ENCODE measurements at places on chromosomes 7 and 10.

DNA sequence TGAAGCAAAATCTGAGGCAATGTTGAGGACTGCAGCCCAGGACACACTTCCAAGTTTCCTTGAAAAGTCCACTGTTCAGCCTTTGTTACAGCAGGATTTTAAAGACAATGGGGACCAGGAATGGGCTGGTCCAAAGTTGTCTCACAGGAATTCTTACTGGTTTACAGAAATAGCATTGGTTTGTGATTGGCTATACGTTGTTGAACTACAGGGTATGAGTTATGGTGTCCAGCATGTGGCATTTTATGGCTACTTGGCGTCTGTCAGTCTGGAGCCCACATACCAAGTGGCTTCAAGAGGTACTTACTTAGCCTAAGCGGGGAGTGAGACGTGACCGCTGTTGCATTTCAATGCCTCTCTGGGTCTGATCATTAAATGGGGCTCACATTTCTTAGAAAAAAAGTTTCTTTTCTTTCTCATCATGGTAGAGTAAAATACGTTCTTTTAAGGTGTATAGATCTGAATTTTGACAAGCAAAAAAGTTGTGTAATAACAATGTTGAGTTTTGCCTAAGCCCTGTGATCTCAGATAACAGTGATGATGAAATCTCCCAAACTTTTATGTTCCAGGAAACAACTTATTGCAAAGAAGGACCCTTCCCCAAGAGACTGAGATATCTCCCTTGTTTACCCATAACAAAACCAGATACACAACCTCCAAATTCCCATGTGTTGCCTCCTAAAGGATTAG is 100.0 kb upstream of the TRIM24 start:
- DNase-seq: no peak

DNA sequence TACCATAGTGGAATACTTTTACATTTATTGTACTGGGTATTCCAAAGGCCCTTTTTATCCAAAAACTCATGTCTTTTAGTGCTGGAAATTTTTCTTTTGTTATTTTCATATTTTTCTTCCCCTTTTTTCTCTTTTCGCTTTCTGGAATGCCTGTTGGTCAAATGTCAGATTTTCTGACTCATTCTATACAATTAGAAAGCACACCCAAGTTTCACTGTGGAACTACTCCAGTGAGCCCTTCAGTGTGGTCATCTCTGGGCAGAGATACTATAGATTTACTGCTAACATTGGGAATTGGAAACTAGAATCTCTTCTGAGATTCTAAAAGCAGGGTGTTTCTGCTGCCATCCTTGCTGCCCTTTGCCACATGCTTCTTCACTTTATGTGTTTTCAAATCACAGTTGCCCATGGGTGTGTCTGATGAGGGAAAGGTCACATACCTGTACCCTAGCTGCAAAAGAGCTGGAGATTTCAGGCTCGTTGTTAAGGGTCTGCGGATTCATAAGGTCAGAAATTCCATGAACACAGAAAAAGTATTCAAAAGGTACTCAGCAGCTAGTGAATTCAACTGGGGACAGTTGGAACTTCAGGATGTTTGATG is 5.6 kb upstream of the WASL start:
- no peak for DNase-seq

DNA sequence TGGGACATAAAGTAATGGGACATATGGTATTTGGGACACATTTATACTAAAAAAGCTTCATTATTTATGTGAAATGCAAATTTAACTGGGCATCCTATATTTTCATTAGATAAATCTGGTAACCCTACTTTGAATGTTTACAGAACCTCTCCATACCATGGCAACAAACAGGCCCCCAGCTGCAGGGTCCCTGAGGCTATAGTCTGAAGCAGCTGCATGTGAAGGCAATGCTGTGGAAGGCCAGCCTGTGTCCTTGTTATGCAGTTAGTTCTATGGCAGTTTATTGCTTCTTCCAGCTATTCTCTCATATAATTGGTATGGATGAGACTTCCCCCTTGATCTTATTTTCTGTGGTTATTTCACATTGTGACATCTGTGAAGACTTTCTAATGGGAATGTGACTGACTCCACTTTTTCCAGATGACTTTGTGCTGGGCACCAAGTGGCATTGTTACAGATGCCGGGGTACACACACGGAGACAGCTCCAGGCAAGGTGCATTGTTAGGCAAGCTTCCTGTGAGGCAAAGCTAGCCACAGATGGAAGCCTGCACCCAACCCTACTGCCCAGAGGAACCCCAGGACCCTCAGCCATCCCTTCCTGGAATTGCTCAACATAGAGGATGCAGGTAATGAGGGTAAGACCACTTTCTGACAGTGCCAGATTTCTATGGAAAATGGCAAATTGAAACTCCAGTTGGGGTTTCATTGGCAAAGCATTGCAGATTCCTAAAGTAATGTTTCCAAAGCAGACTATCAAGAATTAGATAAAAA is 49.5 kb upstream of the ADAM12 start:
- DNase-seq: no peak

GRCh38 chr10:36182179-36182566 is 540.1 kb upstream of the FZD8 start:
- DNase-seq: no peak

- no peak for DNase-seq
Measured at GRCh38 chr7:105910172-105910571, 33.8 kb upstream of the ATXN7L1 start.

DNA sequence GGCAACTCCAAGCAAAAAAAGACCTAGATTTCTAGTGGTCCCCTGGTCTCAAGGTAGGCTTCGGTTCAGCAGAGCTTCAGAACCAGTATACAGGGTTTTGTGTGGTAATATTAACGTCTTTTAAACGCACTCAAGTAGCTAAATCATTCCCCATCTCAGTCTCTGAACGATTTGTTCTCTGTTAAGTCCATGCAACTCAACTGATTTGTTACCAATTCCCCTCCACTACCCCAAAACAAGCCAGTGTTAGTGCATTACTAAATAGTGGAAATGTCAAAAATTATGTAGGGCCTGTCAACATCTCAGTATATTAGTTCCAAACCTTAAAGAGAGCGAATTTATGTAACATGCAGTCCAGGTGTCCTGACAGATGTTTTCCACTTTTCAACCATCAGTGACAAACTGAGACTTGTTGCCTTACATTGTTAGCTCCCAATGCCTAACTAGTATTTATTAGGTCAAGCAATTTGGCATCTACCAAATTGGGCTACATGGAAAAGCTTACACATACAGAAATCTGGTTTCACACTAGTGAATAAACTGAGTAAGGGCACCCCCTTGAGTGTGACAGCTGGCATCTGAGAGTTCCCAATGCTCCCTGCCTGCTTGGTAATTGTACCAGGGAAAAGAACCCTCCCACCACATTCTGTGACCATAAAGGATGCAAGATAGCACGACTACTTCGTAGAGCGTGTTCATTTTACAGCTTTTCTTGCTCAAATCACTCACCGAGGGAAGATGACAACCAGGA is 12.2 kb downstream of the HNRNPA2B1 start:
- DNase-seq: peak; percentile 40

GRCh38 chr7:47232751-47233412 is 349.0 kb downstream of the TNS3 start:
- DNase-seq: no peak

DNA sequence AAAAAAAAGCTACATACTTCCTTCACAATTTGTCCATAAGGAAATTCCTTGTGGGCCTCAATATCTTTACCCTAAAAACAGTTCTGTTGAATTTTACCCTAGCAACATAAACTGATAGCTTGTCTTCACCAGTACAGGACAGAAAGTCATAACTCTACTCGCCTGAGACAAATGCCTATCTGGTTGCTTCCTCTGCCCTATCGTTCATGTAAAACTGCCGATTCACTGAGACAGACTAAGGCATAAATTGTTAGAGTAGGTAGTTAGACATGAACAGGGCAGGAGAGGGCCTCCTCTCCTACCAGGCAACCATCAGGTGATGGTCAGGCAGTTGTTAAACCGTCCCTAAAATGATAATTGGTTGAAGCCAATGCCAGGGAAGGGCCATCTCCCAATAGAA is 25.0 kb downstream of the IFIT3 start:
- DNase-seq: no peak

DNA sequence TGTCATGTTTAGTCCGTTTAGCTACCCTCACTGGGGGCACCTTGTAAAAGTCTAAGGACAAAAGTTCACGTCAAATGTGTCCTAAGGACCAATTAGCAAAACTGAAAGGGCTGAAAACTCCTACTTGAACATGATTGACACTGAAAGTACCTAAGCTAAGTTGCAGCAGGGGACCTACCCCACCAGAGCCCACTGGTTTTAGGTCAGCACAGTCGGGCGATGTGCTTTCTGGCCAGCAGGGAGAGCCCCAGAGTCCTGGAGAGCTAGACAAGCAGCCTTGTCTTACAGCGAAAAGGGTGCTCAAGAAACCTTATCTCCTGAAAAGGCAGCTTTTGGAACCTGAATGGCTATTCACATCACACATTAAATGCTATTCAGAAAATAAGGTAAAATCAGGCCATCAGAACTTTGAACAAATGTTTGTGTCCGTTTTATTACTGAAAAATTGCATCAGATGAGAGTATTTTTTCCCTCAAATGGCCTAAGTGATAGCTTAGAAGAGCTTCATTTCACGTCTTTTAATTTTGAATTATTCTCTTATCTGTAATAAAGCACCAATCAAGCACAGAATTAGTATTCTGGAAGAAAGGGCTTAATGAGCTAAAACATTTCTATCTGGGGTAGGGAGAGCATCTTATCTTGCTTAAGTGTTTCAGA is 52.2 kb upstream of the MKI67 start:
- peak; percentile 66 for DNase-seq

GRCh38 chr10:96509017-96509641 is 4.6 kb downstream of the TLL2 start:
- DNase-seq: no peak

GRCh38 chr10:128727114-128727513 is 600.9 kb upstream of the MKI67 start:
- DNase-seq: no peak

GRCh38 chr10:71899665-71900412 is 48.8 kb upstream of the PSAP start:
- DNase-seq: no peak

DNA sequence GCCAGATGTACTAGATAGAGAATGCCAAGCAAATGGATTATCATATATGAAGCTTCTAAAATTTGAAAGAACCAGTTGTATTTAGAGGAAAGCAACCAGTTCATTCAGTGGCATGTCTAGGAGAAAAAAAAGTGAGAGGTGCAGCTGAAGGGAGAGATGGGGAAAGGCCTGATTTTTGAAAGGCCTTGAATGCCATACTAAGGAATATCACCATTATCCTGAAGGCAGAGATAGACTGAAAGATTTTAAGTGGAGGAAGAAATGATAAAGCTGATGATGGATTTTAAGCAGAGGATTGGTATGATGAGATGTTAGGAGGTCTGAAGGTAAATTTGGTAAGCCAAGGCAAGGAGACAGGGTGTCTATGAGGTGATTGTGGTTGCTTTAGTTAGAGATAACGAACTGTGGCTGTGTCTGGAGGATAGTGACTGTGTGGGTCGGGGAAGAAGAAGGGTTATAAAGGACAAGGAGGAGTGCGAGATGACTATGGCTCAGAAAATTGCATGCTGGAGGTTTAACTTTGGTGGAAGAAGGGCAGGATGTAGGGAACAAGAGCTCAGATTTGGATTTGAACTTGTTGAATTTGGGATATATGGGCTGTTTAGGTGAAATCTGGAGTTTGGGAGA is 330.8 kb downstream of the EXOC4 start:
- DNase-seq: no peak

- DNase-seq: no peak
Measured at GRCh38 chr7:69844264-69844868, 246.1 kb downstream of the AUTS2 start.

- DNase-seq: no peak
Measured at GRCh38 chr7:116809636-116810266, 52.6 kb upstream of the CAPZA2 start.

- DNase-seq: no peak
Measured at GRCh38 chr7:70486977-70487376, 645.0 kb upstream of the GALNT17 start.

- no peak for DNase-seq
Measured at GRCh38 chr10:14112056-14112455, 218.7 kb downstream of the FRMD4A start.

- DNase-seq: no peak
Measured at GRCh38 chr10:49153971-49154370, 20.1 kb upstream of the FAM170B start.

DNA sequence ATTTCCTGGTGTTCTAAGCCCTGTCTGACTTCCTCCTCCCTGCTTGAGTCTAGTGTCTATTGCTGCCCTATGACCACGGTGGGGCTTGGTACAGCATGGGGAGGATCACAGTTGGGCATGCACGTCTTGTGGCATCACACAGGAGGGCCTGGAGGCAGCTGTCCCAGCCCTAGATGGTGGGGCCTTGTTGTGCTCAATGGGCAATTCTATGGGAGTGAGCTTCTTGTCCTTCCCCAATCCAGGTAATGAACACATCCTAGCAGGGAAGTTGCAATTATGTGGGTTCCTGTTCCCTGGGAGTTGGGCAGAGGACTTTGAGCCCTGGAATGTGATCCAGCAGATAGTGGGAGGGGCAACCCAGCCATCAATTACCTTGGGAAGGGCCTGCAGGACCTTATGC is 10.8 kb upstream of the FAM3C start:
- DNase-seq: no peak

- no peak for DNase-seq
Measured at GRCh38 chr7:88090671-88091070, 129.2 kb downstream of the SRI start.

- DNase-seq: no peak
Measured at GRCh38 chr7:135430626-135431025, 79.3 kb downstream of the CNOT4 start.

DNA sequence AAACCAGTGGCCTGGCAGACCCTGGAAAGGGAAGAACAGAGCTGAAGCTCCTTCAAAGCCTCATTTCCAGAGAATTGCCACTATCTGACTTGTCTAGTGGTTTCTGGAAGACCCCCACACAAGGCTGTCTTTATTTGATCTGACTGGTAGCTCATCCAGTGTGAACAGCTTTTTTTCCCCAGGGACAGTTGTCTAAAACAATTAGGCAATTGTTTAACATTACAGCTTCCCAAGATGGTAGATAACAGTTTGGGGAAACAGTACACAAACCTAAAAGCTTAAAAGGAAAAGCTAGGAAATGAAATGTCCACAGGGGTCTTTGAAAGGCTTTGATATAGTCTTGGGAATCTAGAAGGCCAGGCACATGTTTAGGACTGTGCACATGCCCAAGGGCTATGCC is 203.4 kb upstream of the CTBP2 start:
- DNase-seq: no peak

- no peak for DNase-seq
Measured at GRCh38 chr7:19099194-19099593, 18.2 kb downstream of the TWIST1 start.

GRCh38 chr10:59887006-59887405 is 19.4 kb downstream of the CCDC6 start:
- DNase-seq: no peak

- no peak for DNase-seq
Measured at GRCh38 chr7:104267701-104268368, 60.0 kb upstream of the ORC5 start.

DNA sequence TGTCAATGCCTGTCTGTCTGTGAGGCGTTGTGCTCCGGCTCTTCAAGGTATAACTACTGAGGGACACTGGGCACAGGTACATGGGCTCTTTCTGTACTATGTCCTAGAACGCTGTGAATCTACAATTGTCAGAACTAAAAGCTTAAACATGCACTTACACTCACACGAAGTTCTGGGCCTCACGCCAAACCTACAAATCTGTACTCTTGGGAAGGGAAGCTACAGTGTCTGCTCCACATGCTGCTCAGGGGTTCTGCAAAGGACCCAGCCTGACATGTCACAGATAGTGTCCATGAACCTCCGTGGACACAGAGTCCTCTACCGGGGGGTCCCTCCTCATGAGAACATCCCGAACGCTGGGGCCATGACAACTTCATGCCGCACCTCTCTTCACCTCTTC is 268.7 kb downstream of the WDR37 start:
- no peak for DNase-seq

GRCh38 chr10:6650586-6650985 is 70.5 kb upstream of the PRKCQ start:
- DNase-seq: no peak
